ENCODE measurements at places on chromosomes 5 and 9.
A peak's percentile ranks its signal among the peaks of the same experiment; 100 is the strongest.

- DNase-seq: no peak
Observed at GRCh38 chr5:56595566-56595965, 219.8 kb upstream of the MAP3K1 start.

DNA sequence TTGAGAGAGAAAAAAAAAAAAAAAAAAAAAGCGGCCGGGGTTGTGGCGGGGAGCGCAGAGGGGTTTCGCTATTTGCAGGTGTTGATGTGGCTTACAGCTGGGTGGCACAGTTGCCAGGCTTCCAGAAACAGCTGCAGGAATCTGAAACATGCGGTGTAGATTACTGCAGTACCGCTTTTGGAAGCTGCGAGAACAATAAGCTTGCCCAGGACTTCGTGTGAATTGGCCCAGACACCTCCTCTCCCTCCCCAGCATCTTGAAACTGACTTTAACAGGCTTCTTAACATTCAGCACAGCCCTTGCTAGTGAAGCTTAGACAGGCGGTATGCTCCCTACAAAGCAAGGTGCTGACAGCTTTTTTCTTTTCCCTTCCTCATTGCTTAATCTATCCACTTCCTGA lies 104.0 kb downstream of the ATP10B start:
- no peak for DNase-seq

DNA sequence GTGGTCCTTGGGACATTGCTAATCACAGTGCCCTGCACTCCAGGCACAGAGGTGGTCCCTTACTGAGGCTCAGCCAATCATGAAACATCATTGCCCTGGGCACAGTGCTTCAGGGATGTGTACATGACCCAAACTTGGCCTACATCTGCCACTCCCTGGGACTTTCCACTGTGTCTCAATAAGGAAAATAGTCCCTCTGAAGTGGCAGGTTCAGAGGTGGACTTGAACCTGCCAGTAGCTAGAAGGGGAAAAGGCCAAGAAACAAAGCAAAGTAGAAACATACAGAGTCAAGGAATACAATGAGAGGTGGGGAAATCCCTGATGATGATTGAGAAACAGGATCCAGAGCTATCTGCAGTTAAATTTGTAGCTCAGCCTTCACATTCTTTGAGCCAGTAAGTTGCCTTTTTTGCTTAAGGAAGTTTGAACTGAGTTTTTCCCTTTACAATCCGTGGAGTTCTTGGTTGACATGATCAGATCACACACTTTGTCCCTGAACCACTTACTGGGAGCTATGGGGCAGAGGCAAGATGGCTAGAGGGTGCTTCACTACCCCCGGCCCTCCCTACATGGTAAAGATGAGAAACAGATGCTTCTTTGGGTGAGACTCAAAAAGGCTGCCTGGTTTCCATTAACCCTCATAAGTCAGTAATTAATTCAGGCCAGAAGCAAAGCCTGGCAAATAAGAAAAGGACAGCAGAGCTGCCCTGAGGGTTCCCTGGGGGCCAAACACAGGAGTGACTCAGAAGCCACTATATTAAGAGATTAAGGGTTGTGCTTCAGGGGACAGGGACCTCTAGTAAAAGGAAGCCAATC lies 57.6 kb downstream of the SH3TC2 start:
- DNase-seq: no peak

GRCh38 chr5:59069438-59070079 lies 486.7 kb downstream of the RAB3C start:
- DNase-seq: no peak

DNA sequence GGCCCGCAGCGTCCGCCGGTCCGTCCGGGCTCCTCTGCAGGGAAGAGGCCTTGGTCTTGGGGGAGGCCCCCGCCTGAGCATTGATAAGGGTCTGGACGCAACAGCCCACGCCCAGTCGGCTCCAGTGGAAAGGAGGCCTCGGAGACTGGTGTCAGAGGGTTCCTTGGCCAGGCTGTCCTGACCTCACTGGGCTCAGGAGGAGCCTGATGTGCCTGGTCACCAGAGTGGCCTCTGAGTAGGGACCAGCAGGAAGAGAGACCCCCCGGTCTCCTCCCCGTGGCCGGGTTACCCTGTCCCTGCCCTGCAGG lies 13.2 kb downstream of the LMX1B start:
- no peak for DNase-seq

DNA sequence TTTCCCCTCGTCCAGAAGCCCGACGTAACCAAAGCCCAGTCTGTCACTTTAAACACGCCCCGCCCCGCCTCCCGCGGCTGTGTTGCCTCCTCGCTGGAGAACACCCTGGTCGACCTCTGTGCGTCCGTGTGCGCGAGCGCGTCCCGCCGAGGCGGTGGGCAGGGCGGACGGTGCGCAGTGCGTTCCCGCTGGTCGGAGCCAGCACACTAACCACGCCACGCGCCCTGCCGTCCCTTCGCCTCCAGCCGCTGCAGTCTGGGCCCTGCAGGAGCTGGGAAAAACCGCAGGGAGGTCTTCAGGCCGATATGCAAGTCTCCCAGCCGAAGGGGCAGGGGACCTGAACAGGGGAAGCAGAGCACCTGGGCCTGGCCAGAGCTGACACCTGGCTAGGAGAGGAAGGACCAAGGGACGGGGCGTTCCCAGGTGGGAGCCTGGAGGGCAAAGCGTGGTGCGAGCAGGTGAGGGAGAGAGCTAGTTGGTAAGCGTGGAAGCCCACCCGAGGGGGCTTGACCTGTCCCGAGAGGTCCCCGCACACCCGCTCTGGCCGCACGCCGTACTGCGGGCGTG lies 1.3 kb upstream of the PHPT1 start:
- DNase-seq: peak; percentile 56

DNA sequence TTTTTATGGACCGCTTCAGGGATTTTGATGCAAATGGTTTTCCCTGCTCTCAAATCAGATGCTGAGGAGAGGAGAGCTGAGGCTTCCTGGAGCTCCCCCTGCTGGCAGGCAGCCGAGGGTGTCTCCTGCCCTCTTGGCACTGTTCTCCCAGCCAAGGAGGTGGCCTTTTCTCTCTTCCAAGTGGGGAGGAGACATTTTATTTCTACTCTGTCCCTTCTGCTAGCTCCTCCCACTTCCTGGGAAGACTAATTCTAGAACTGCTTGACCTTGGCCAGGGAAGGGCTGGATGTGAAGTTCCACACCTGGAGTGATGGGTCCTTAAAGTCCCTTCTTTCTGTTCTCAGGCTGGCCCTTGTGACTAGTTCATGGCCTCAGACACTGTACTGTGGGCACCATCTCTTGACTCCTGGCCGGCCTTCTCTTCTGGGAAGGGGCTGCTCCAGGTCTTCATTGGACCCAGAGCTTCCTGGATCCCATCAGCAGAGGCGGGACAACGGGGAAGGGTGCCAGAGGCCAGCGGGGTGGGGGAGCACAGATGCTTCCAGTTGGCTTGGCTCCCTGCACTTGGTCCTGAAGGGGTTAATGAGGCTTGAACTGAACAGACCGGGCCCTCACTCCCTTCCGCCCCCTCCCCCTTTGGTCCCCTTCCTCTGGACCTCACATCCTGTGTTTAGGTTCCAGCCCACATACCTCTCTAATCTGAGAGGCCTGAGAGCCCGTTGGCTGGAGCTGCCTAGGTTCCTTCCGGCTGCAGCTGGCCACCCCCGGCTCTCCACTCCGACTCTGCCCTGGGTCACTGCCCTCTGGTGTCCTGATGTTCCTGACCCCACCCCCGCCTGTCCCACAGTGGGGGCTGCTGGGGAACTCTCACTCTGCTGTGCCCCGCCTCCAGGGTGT lies 32.1 kb downstream of the PTPA start:
- peak; percentile 31 for DNase-seq

DNA sequence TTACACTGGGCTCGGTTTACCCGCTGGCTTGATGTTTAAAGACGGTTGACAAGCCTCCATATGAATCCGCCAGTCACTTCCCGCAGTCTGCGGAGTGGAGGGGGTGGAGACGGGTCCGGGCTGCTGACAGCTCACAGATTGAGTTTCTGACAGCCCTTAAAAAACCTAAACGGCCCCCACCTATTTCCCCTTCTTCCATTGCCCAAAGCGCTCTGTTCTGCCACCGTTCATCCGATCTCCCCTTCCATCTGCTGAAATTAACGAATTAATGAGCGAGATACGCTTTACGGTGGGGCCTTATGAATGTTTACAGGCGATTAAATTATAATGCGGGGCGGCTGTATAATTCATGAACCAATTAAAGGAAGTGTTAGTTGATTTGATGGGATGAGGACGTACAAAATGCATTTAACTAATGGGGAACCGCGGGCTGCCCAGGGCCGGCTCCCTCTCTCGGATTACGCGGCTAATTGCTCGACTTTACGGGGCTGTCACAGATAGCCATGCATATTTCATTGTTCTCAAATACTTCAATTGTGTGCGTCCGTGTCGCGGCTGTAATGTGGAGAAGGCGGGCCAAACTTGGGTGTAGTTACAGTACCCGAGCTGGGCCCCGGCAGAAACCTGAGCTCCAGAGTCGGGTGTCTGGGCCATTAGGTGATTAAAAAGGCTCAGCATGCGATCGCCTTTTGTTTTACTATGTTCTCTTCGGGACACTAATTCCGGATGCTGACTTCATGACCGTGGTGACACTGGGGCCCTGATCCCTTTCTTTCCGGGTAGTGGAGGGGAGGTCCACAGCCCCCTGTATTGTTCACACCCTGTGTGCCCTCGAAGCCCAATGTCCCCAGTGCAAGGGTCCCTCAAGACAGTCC lies 74.9 kb downstream of the GTF3C4 start:
- no peak for DNase-seq

DNA sequence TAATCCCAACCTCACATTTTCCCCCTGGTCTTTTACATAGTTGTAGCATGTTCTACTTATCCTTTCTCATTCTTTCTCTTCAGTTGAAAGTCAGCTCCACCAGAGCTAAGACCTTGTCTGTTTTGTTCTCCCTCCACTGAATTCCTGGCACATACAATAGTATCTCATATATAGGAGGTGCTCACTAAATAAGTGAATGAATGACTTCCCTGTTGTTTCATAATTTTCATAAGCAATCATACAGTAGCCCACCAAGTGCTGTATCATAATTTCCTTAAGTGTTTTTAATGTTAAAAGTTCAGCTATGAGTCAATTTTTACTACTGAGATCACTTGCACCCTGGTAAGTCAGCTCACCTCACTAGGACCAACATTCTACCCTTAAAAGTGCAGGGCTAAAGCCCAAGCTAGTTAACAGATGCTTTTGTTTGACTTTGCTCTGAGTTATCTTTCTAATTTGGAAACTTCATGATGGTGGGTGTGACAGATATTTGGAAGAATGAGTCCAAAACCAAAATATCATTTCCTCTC lies 27.6 kb downstream of the TMEM245 start:
- no peak for DNase-seq

GRCh38 chr9:119273984-119274665 lies 95.1 kb downstream of the BRINP1 start:
- DNase-seq: no peak

DNA sequence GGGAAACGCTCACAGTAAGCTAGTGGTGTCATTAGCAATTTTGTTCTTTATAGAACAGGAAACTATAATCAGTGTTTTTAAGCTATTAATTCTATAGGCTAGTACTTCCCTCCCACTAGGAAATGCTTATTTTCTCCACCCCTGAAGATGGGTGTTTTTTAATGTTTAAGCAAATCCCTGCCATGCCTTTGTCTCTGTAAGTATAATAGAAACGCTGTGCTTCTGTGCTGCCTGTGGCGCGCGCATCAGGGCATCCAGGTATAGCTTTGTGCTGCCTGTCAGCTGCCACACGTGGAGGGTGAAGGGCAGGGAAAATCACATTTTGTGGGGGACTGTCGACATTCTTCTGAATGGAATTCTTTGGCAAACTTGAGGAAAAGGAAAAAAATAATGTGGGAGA lies 217.5 kb downstream of the RAB3C start:
- no peak for DNase-seq

GRCh38 chr5:35458824-35459207 lies 158.8 kb upstream of the SPEF2 start:
- no peak for DNase-seq

DNA sequence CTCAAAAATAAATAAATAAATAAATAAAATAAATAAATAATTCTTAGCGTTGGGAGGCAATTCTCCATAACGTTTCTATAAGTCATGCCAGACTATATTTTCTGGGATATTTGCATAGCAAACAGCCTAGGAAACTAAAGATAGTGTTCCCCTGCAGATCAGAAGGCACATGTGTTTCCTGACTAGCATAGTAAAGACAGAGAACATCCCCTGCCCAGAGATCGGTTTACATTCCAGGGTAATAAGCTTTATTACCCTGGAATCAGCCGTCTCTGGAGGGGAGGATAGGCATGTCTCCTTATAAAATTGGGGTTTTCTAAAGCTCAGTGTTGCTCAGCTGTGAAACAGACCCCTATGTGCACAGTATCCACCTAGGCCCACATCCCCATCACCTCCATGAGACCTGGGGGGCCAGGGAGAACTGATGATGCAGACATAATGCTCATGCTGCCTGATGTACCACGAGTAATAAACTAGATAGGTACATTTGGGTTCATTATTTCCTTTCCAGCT lies 36.9 kb upstream of the IFNK start:
- DNase-seq: no peak

GRCh38 chr5:15807871-15808270 lies 307.9 kb downstream of the FBXL7 start:
- DNase-seq: no peak

DNA sequence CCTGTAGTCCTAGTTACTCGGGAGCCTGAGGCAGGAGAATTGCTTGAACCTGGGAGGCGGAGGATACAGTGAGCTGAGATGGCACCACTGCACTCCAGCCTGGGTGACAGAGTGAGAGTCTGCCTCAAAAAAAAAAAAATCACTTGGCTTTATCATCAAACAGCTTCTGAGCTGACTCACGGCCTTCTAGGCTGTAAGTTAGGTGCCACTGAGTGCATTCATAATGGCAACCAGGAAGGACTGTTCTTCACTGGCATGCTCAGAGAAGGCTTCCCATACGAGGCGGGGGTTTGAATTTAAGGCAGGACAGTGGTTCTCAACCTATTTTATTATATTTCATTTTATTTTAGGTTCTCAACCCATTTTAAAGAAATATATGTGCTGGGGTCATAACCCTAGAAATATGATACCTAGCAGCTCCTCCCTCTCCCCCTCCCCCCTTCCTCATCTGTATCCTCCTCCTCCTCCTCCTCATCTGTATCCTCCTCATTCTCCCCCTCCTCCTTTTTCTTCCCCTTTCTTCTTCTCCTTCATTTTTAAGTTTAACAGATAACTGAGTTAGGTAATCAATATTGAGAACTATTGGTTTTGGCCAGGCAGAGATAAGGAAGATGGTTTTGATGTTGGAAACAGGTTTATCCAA lies 19.0 kb upstream of the LHFPL2 start:
- DNase-seq: no peak

DNA sequence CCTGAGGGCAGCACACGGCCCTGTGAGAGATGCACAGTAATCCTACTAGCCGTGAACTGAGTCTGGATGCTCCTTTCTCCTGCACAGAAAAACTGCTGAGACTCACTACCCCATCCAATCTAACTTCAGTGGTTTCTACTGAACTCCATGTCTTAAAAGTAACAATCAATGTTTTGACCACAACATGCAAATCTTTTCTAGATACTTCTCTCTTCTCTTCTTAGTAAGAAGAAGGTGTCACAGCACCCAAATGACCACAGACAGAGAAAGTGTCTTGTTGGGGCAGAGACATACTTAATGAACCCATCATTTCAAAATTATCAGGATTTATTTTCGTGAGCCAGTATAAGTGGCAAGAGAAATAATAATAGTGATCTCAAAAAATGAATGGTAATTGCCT lies 285.8 kb upstream of the MEF2C start:
- DNase-seq: no peak

GRCh38 chr5:134133188-134133994 lies 18.9 kb downstream of the TCF7 start:
- DNase-seq: no peak
